ENCODE measurements at places on chromosomes 3 and 15.

- DNase-seq = no peak
Observed at GRCh38 chr15:98734466-98735199, 86.3 kb downstream of the IGF1R start.

DNA sequence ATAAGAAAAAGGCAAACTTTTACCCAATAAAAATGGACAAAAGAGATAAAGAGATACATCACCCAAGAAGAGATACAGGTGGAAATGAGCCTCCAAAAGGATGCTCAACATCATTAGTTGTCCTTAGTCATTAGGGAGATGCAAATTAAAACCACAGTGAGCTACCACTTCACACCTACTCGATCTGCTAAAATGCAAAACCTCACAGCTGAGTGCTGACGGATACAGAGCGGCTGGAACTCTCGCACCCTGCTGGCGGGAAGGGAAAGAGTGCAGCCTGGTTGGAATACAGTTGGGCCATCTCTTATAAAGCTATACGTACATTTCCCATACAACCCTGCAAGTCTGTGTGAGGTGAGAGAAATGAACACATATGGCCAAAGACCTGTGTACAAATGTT, 78.5 kb upstream of the PRR20G start:
- peak; percentile 10 for DNase-seq

DNA sequence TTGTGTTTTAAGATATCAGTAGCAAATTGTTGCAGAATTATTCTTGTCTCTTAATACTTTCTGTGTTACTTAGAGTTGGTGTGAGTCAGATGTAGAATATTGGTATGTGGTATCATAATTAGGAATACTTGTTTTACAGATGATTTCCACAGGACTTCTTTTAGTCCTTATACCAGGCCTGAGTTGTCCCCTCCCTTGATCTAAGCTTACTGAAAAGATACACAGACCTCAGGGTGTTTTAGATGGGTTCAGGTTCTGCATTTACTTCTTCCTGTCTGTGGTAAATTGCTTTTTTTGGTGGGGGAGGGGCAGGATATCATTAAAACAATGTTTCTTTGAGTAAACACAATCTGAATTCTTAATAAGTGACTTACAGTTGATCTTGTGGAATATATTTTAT, 14.2 kb downstream of the DZIP3 start:
- DNase-seq = no peak

- DNase-seq = no peak
Observed at GRCh38 chr3:53104762-53105161, 25.5 kb downstream of the RFT1 start.

GRCh38 chr15:96345560-96346399, 15.3 kb downstream of the NR2F2 start:
- peak; percentile 73 for DNase-seq

- peak; percentile 25 for DNase-seq
Observed at GRCh38 chr3:190076601-190077394, 43.9 kb downstream of the P3H2 start.

- no peak for DNase-seq
Observed at GRCh38 chr3:169384573-169384972, 278.9 kb downstream of the MECOM start.

GRCh38 chr3:100103558-100104441, 10.5 kb downstream of the FILIP1L start:
- DNase-seq = no peak

- DNase-seq = no peak
Observed at GRCh38 chr3:18946524-18946923, 201.8 kb upstream of the KCNH8 start.

DNA sequence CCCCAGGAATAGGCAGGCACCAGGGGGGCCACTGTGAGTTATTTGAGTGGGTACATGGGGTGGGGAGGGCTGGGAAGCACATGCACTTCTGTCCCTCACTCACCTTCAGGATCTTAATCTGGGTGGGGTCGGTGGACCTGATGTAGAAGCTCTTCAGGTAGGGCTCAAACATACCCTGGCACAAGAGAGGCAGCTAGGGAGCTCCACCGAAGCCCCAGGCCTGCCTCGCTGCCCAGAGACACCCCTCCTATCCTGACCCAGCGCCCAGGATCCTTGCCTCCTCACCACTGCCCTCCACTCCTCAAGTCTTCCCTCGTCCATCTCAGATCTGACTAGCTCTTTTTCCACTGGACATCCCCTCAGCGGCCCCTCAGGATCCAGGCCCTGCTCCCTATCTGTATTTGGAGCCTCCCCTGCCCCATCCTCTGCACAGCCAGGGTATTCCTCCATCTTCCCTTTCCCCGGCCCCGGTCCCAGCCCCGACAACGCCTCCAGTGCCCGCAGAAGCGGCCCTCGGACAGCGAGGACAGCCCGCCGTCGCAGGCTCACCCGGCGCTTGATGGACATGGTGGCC, 30.0 kb downstream of the AP3B2 start:
- DNase-seq = no peak

- DNase-seq = no peak
Observed at GRCh38 chr3:185759512-185759911, 65.3 kb downstream of the IGF2BP2 start.

- DNase-seq = no peak
Observed at GRCh38 chr15:56894601-56895000, 23.8 kb upstream of the TCF12 start.

GRCh38 chr3:182487611-182488010, 305.7 kb upstream of the ATP11B start:
- DNase-seq = no peak

GRCh38 chr15:40894681-40895448, 615 bp downstream of the VPS18 start:
- DNase-seq = peak; percentile 79

GRCh38 chr15:54159012-54159411, 180.8 kb downstream of the UNC13C start:
- no peak for DNase-seq

GRCh38 chr3:48747015-48747615, 30.1 kb upstream of the IP6K2 start:
- no peak for DNase-seq

DNA sequence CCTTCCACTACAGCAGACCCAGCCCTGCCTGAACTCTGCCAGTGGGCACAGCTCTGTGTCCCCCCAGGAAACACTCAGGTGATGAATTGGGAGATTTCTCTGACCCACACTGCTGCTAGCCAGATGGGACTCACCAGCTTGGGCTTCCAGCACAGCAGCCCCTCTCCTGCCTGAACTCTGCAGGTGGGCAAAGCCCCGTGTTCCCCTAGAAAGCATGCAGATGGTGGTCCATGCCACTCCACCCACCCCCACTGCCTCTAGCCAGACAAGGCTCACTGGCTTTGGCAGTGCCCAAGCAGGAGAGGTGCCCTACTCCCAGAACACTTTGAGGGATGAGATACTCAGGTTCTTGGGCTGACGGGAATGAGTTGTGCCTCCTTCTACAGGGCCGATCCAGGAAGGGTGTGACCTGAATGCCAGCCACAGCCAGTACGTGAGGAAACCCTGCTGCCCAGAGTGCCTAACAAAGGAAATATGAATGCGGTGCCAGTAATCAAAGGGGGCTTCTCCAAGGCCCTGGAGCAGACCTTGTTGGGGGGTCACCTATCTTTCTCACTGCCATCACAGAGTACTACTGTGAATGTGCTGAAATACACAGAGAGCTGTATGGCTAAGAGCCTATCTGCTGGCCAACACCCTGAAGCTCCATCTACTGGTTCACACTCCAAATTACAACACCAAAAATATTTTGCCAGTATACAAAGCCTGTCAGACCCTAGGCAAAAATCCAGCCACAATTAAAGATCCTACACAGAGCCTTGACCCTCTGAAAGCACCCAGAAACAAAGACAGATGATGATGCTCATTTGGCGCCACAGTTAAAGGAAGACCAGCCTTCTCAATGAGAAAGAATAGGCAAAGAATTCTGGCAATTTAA, 61.9 kb downstream of the BTLA start:
- no peak for DNase-seq

- no peak for DNase-seq
Observed at GRCh38 chr3:38112378-38112761, 24.6 kb downstream of the ACAA1 start.

- DNase-seq = peak; percentile 55
Observed at GRCh38 chr15:98649472-98650416, 1.4 kb downstream of the IGF1R start.

DNA sequence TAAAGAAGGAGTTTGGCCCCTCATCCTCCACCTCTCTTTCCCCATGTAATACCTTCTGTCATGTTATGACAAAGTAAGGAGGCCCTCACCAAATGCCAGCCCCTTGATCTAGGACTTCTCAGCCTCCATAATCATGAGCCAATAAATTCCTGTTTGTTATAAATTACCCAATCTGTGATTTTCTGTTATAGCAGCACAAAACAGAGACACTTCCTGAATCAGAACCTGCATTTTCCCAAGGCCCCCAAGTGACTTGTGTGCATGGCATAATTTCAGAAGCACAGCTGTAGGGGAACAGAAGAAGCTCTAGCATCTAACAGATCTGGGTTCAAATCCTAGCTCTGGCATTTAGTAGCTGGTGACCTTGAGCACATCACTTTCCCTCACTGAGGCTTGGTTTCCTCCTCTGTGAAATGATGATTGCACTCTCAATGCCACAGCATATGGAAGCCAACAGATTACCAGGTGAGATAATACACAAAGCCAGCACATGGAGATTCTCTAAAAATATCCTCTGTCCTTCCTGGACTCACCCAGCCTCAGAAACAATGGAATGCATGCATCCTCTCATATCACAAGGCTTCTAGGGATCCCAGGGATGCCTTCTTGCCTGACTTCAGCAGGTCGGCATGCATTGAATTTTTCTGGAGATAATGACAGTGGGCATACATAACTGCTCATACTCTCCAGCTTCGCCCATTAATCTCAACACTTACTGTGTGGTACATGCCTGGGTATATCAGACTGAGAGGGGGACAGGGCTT, 26.3 kb downstream of the TLNRD1 start:
- no peak for DNase-seq

DNA sequence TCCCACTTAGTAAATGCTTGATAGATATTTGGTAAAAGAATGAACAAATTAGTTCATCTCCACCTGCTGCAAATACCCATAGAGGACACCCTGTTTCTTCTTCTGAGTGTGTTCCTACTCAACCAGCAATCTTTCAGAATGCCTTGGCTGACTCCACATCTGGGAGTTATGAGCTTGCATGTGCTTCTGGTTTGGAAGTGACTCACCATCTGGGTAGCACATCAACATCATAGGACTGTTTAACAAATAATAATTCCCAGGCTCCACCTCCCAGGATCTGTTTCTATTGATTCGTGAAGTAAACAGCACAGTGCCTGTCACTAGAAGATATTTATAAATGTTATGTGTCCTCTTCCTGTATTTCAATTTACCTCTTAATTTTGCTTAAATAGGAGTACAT, 580.1 kb downstream of the ROBO2 start:
- no peak for DNase-seq

- DNase-seq = no peak
Observed at GRCh38 chr15:60932051-60932915, 296.8 kb downstream of the RORA start.

GRCh38 chr3:171113716-171114115, 87.2 kb upstream of the SLC2A2 start:
- no peak for DNase-seq

DNA sequence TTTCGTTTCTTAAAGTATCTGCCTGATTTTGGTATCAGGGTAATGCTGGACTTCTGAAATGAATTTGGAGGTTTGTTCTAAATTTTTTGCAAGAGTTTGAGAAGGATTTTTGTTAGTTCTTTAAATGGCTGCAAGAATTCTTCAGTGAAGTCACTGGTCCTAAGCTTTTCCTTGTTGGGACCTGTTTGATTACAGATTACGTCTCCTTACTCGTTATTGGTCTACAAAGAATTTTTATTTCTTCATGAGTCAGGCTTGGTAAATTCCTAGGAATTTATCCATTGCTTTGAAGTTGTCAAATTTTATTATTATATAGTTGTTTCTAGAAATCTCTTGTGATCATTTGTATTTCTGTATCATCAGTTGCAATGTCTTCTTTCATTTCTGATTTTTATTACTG, 196.0 kb downstream of the DPH6 start:
- DNase-seq = no peak

DNA sequence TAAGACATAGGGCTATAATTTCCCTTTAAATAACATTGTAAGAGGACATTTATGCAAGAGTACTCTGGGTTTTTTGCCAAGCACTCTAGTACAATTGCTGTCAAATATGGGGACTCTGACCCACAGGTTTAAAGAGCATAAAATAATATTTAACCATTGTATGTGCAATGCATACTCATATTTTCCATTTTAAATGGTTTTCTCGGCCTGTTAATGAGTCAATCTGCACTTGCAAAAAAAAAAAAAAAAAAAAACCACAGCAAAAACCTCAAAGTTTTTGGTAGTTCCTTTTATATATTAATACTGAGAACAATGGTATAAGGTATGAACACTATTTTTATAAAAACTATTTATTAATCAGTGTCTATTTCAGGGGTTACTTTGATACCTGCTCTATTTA, 304.0 kb upstream of the CBLB start:
- DNase-seq = no peak

DNA sequence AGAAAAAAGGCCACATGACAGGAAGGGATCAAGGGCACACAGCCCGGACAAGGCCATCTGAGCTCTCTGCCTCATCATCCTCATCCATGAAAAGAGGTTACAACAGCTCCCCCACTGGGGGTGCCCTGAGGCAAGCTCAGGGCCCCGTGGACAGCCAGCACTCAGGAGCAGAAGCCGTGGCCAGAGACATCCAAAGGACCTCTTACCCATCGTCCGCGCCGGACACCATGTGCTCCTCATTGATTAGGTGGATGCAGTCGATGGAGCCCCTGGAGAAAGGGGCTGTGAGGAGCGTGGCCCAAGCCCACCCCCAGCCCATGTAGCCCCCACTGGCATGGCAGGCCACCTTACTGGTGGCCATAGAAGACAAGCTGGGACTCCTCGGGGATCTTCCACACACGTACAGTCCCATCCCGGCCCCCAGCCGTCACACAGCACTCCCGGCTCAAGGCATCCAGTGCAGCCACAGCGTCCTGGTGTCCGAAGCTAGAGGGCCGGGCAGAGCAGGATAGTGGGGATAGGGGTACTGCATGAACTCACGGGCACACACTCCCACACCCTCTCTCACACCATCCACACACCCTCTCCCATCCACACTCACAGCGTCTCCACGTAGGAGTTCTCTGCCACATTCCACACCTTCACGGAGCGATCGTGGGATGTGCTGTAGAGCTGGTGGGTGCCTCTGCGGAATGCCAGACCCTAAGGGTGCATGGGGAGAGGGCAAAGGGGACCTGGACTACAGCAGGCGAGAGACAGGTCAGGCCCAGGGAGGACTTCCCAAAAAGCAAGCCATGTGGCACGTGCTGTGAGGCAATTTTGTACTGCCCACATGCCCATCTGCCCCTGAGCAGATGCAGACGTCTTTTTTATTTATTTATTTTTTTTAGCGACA, 6.5 kb downstream of the RRP9 start:
- peak; percentile 24 for DNase-seq

- no peak for DNase-seq
Observed at GRCh38 chr3:58072052-58072762, 64.0 kb downstream of the FLNB start.

- DNase-seq = no peak
Observed at GRCh38 chr15:99703603-99704443, 29.4 kb downstream of the LYSMD4 start.

GRCh38 chr15:92468991-92469390, 75.3 kb downstream of the ST8SIA2 start:
- no peak for DNase-seq

Data from D341Med (cell line).